ENCODE measurements at places on chromosomes 2 and 18.

GRCh38 chr2:105442721-105443120 lies 43.9 kb upstream of the FHL2 start:
- DNase-seq = no peak

DNA sequence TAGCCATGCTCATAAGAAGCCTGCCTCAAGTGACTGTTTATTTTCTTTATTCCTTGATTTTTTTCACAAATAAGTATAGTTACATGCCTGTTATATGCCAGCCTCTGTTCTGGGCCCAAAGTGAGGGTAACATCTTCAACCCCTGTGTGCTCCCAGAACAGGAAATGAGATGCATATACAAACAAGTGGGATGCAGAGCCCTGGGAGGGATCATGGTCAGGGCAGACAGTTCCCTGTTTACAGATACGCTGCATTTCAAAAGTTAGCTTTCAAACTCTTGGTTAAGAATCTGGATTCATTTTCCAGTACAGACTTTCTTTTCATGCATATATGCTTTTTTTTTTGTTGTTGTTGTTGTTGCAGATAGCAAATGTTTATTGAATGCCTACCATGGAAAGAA lies 24.4 kb downstream of the GPR39 start:
- DNase-seq = no peak

GRCh38 chr2:172420216-172420615 lies 7.2 kb upstream of the ITGA6 start:
- DNase-seq = no peak

DNA sequence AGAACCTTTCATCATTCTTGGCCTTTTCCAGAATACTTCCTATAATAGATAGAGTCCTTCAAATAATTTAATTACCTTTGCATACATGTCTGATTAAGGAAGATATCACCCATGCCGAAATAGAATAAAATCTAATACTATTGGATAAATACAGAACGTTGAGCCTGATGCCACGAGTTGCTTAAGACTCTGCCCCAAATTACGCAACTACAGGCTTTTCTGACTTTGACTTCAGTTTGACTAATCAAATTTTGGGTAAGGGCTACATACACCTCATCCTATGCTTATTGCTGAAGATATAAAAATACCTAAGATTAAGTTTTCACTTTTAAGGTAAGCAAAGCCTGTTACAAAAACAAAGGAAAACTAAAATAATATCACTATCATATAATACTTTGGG lies 1065.1 kb upstream of the NRXN1 start:
- DNase-seq = no peak

DNA sequence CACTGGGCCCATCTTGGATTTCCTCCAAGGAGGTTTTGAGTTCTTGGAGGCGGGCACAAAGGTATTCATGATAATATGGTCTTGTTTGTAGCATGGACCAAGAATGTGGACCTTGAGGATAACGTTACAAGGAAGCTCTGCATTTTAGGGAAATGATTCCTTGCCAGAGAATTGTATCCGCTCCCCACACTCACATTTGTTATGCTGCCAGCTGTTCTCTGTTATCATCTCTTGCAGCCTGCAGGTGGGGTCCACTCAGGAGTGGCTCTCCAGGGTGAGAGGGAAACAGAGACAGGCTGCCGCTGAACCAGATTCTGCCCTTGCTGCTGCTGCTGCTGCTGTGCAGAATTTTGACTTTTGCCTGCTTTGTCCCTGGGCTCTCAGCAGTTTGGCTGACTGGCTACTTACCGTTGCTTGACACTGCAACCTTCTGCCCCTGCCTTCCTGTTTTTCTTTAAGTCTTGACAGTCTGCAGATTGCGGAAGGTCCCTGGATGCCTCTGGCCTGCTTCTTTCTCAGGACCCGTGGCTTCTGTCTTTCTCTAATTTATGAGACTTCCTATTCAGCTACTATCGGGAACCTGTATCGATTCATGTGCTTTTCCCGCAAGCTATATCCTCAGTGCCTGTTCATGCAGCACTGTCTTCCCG lies 122.3 kb upstream of the DOCK10 start:
- no peak for DNase-seq

- DNase-seq = no peak
These were observed 93.2 kb downstream of the KLF7 start for GRCh38 chr2:207072571-207072970.

GRCh38 chr18:77896586-77897252 lies 647.1 kb downstream of the GALR1 start:
- no peak for DNase-seq

DNA sequence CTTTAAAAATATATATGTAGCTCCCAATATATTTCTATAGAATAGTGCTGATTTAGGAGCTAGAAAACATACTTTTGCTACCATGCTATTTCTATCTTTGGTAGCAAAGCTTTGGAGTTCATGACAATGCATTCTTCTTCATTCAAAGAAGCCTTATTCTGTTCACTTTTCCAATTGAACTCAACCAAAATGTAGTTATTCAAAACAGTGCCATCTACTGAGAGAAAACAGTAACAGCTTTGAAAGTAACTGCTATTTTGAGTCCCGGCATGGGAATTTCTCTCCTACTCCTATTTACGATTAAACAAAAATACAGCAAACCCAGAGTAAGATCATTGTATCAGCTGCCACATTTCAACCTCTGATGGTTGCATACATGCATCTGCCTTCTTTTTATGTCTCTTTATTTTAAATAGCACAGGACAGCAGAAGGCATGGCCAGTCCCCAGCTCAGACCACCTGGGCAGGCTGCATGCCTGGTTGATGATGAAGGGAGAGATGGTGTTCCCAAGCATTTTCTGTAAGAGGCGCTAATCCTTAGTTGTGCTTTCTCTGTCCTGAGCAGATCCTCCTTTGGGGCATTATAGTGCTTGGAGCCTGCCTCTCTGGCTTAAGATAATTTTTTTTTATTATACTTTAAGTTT lies 69.7 kb upstream of the SULT1C3 start:
- DNase-seq = peak; percentile 25

- DNase-seq = no peak
These were observed 131.6 kb upstream of the DNAJC10 start for GRCh38 chr2:182584462-182584861.

GRCh38 chr2:15058015-15058720 lies 425.7 kb downstream of the LRATD1 start:
- DNase-seq = no peak

- DNase-seq = no peak
These were observed 256.4 kb downstream of the THSD7B start for GRCh38 chr2:137021763-137022162.

GRCh38 chr2:45869165-45869501 lies 217.7 kb downstream of the PRKCE start:
- peak; percentile 82 for DNase-seq

DNA sequence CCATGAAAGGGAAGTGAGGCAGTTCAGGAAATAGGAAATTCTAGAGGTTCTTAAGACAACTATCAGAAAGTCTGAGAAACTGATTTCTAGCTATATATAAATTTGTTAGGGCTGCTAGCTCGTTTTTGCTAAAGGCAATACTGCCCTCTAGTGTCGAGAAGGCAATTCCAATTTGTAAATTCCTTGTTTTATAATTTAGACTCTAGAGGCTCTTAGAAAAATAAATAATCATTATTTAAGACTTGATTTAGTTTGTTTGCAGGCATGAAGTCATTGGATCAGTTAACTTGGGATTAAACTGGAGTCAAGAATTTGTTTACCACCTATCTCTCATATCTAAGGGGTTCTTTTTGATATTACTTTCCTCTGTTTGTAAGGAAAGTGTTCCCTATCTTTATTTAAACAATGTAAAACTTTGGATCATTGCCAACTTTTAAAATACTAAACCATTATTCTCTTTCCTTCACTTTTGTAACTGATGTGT lies 66.2 kb downstream of the ACVR2A start:
- peak; percentile 65 for DNase-seq

- no peak for DNase-seq
These were observed 50.3 kb downstream of the HK2 start for GRCh38 chr2:74884118-74884762.

GRCh38 chr2:105330681-105331375 lies 1.3 kb upstream of the TGFBRAP1 start:
- DNase-seq = no peak

DNA sequence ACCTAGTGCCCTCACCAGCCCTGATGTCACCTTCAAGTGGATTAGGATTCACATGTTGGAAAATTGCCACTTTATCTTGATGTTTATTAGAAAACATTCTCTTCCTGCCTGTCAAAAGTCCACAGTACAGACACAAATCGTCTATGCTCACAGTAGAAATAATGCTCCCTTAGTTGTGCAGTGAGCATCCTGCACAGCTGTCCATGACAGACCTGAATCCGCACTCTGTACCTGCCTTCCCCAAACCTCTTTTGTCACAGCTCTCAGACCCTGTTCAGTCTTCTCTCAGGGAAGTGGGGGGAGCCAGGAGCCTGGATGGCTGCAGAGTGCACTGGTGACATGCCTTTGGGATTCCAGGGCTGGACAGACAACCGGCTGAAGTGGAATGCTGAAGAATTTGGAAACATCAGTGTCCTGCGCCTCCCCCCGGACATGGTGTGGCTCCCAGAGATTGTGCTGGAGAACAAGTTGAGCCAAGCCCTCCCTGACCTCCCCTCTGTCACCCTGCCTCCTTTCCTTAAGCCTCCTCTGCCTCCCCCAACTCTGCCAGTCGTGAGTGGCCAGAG lies 2.0 kb downstream of the CHRND start:
- no peak for DNase-seq

GRCh38 chr2:231515603-231516002 lies 14.6 kb downstream of the NMUR1 start:
- no peak for DNase-seq

DNA sequence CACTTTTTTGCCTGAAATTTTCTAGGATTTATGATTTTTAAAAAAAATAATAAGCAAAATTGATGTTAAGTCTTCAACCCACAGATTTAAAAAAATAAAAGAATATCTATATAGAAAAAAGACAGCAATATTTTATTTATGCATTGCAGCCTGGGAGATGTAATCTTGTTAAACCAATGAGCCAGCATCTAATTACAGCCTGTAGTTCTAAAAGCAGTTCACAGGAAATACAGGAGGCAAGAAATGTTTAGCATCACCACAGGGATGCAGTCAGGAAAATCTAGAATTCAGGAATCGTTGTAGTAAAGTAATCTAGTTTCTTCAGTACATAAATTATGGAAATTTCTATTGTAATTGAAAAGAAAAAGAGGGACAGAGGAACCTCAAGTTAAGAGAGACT lies 17.2 kb downstream of the UGGT1 start:
- DNase-seq = no peak

GRCh38 chr2:238706673-238707072 lies 141.2 kb upstream of the TWIST2 start:
- no peak for DNase-seq

DNA sequence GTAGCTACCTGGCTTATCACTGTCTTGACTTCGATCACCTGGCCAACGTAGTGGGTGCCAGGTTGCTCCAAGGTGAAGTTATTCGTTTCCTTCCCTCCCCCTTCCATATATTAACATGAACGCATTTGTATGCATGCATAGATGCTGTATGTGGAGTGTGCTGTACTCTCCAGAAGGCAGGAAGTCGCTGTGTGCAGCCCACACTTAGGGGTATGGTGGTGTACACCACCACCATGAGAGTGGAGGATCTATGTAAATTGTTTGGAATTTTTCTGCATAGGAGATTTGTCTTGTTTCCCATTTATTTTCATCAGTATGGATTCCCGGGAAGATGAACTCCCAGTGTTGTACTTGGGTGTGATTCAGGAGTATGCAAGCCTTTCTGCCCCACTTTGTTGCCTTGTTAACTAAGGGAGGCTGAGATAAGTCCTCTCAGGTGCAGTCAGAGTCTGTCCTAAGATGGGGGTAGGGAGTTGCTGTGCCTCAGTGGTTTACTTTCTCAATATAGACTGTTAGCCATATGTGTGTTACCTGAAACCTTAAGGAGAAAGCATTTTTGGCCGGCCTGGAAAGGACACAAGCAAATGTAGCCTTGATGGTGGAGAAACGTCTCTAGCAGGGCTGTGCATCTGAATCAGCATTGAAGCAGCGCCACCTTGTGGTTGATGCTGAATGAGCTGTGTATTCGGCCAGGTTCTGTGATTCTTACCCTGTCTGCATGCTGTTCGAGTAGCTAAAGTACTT lies 149.8 kb downstream of the TANC1 start:
- peak; percentile 83 for DNase-seq

DNA sequence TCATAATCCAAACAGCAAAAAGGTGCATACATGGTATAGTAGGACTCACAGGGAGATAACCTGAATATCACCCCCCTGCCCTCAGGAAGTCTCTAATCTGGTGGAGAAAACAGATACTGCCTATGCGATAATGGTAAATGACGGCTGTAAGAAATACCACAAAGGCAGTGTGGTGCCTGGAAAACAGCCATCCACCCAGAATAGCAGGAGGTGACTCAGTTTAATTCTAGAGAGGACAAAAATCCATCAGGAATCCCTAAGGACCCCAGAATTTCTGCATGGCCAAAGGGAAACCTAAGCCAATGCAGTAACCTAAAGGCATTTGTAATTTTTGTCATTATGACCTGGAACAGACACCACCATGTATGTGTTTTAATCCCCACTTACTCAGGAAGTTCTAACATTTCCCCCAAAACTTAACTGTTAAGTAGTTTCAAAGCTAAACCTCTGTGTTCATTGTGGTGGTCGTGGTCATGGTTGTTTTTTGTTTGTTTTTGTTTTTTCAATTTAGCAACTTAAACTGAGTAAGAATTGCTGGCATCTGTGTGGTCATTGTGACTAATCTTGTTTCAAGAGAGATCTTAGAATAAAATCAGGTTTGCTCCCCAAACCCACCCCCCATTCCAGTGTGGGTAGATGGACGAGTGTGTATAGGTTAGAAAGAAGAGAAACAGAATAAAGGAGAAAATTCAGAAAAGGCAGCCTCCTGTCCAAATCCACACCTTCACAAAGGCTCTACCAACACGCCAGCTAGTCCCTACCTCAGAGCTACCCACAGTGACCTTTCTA lies 121.5 kb upstream of the CDCA7 start:
- DNase-seq = peak; percentile 70

DNA sequence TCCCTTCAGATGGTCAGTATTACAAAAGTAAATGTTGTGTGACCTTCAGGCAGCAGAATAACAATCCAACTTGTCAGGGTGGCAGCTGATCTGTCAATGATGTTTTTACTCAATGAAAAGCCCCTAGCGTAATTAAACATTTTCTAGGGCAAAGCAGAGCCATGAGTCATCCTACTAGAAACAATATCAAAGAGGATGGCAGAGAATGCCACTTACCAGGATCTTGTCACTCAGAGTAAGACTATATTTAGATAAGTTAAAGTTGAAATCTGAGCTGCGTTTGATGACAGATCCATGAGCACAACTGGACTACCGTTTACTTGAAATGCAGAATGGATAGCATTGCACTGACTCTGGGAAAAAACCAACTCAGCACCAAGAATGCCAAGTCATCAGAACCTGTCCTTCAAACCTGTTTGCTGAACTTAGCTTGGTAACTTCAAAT lies 612.6 kb upstream of the ACVR2A start:
- no peak for DNase-seq

- DNase-seq = no peak
These were observed 126.7 kb downstream of the DPP10 start for GRCh38 chr2:114569166-114569565.

GRCh38 chr2:227772197-227772661 lies 26.5 kb downstream of the SCYGR8 start:
- no peak for DNase-seq

GRCh38 chr18:36073676-36074075 lies 6.3 kb upstream of the RPRD1A start:
- no peak for DNase-seq
